ENCODE measurements at places on chromosomes 13 and 19.

- DNase-seq = no peak
These were observed 279.0 kb downstream of the TBC1D4 start for GRCh38 chr13:75202981-75203380.

DNA sequence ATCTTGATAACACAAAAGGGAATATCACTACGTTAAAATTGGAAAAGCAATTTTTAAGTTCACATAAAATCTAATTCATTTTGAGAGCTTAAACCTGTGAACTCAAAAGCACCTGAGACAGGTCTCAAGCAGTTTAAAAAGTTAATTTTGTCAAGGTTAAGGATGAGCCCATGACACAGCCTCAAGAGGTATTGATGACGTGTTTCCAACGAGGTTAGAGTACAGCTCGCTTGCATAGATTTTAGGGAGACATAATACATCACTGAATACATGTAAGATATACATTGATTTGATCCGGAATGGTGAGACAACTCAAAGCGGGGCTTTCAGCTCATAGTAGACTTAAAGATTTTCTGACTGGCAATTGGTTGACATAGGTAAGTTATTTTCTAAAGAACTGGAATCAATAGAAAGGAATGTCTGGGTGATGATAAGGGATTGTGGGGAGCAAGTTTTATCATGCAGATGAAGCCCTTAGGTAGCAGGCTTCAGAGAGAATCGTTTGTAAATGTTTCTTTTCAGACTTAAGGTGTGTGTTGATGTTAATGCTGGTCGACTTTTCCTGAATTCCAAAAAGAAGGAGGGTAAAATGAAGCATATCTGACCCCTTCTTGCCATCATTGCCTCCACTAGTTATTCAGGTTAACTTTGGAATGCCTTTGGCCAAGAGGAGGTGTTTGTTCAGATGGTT lies 2890.6 kb downstream of the PCDH9 start:
- no peak for DNase-seq

- no peak for DNase-seq
These were observed 424.9 kb downstream of the PCDH17 start for GRCh38 chr13:58056426-58056825.

DNA sequence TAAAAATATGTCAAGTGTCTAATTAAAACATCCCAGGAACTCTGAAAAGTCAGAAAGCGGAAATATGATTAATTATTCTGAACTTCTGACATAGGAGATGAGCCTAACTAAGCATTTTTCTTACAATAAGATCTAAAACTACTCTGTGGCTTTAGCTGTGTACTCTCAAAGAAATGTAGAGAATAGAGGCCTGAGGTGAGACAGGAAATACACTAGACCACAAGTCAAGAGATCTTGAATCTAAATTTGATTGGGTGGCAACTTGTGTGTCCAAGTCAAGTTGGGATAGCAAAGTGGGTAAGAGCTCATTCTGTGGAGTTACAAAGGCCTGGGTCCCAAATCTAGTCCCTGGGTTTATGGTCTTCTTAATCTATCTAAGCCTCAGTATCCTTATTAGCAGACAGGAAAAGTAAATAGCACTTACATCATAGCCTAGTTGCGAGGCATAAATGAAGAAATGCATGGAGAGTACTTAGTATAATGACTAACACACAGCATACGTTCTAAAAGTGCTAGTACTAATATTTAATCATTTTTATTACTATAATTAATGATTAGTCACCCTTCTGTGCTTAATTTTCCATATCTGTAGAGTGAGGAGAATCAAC lies 9.4 kb upstream of the LRRC63 start:
- no peak for DNase-seq

DNA sequence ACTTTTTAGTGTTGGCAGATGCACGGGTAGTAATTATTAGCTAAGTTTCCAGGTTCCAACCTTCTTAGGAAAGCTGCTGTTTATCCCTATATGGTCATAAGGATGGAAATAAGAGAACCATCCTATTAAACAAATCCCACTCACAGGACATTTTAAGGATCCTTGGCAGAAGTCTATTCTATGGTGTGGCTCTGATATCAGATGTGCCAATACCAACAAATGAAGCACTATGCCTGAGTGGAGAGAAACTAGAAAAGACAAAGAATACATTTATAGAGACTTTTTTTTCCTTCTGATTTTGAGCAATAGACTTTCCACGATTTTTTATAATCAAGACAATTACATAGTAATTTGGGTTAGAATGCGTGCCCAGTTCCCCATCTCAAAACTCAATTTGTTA lies 12.6 kb downstream of the PCDH17 start:
- DNase-seq = no peak

DNA sequence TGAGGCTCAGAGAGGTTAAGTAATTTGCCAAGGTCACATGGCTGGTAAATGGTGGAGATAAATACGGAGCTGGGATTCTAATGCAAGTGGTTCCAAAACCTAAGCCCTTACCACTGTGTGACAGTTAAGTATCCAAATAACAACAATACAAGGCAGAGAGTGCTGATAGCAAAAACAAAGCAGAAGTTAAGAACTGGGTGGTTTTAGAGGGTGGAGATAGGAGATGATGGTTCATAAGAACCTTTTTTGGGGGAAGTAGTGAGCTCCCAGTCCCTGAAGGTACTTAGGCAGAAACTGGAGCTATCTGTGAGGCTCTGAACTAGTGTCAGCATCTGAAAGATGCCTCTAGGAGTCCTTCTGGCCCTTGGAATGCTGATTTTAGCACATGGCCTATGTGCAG lies 56.2 kb upstream of the UBE2L5 start:
- DNase-seq = no peak

- DNase-seq = peak; percentile 96
These were observed 4.2 kb downstream of the PRR36 start for GRCh38 chr19:7869910-7870511.

GRCh38 chr13:37984357-37984756 lies 114.8 kb upstream of the TRPC4 start:
- DNase-seq = no peak

DNA sequence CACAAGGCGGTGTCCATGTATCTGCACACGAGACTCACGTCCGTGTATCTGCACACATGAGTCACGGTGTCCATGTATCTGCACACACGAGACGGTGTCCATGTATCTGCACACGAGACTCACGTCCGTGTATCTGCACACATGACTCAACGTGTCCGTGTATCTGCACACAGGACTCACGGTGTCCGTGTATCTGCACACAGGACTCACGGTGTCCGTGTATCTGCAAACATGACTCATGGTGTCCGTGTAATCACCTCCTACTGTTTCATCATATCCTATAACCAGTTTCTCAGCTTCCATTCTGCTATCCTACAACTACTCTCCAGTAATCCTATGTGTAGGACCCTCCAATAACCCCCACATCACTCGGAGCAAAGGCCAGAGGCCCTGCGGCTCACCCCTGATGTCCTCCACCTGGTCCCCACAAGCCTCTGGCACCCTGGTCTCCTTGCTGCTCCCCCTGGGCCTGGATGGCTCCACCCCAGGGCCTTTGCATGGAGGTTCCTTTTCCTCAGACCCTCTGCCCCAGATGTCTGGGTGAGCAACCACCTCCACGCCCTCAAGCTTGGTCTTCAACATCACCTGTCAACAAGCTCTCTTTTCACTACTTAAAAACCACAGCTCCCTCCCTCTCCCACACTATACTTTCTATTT lies 2.5 kb upstream of the TMEM255B start:
- no peak for DNase-seq

GRCh38 chr19:6707658-6708018 lies 12.8 kb downstream of the C3 start:
- DNase-seq = no peak

- DNase-seq = no peak
These were observed 13.1 kb downstream of the ITM2B start for GRCh38 chr13:48246102-48246501.

- no peak for DNase-seq
These were observed 187.7 kb downstream of the RAP2A start for GRCh38 chr13:97621631-97622030.

DNA sequence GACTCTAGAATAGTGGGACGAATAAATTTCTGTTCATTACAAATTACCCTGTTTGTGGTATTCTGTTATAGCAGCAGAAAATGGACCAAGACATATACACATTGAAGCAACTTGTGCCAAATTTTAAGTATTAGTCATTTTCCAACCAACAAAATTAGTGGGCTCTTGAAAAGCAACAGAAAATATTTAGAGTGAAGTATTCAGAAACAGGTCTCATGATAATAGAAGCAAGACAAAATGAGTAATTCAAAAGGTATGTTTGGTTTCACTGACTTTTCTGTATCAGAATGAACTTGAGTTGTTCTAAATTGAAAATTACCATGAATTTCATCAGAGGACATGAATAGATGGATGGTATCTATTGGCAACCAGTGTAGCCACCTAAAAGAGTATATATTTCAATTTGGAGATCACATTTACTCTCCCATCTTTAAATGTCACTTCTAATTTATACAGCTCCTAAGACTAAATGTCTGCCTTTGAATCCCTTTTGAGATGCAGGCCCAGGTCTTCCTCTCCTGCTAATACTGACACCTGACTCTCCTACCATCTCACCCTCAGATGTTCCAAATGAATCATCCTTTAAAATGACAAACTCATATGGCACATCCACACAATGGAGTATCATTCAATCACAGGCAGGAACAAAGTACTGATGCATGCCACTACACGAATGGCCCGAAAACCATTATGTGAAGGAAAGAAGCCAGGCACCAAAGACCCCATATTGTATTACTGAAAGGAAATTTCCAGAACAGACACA lies 40.7 kb upstream of the DOCK9 start:
- DNase-seq = no peak

DNA sequence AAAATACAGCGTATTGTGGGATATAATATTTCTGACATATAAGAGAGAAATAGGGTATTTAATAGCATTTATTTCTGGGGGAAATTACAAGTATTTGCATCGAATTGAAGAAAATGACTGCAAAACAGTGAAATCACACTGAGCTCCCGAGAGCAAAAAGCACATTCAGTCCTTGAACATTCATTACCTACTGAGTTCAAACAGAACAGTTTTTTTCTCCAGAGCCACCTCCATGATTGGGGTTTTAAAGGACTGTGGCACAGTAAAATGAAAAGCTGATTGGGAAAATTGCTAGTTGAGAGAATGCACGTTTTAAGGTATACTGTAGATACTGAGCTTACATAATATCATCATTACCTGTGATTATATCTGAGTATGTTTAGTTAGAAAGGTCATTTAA lies 58.0 kb upstream of the TRPC4 start:
- no peak for DNase-seq

- no peak for DNase-seq
These were observed 76.6 kb downstream of the SERP2 start for GRCh38 chr13:44449999-44450821.

DNA sequence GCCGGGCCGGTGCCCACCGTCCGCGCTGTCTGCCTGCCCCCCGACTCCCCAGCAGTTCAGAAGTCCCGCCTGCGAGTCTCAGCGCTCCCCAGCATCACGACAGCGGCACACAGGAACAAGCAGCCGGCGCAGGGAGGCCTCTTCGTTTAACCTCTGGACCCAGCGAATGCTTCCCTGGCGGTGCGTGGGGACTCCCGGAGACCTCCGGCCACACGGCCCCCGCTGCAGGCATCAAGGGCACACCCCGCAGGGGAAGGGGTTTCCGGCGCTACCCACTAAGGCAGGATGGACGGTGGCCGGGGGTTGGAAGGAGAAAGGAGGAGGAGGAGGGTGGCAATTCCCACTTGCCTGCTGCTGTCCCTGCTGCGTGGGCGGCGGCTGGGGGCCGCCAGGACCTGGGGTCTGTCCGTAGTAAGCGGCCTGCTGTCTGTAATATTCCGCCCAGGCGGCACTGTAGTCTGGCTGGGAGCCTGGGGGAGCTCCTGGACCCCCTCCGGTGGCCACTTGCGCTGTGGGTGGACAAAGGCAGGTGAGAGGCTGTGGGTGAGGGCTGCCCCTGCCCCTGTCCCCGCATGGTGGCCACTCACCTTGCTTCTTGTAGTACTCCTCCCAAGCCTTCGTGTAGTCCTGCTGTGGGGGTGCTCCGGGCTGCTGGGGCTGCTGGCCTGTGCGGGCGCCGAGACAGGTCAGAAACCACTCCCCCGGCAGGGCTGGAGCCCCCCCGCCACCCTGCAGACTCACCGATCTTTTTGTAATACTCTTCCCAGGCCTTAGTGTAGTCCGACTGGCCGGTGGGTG lies 9.6 kb downstream of the KHSRP start:
- DNase-seq = no peak

DNA sequence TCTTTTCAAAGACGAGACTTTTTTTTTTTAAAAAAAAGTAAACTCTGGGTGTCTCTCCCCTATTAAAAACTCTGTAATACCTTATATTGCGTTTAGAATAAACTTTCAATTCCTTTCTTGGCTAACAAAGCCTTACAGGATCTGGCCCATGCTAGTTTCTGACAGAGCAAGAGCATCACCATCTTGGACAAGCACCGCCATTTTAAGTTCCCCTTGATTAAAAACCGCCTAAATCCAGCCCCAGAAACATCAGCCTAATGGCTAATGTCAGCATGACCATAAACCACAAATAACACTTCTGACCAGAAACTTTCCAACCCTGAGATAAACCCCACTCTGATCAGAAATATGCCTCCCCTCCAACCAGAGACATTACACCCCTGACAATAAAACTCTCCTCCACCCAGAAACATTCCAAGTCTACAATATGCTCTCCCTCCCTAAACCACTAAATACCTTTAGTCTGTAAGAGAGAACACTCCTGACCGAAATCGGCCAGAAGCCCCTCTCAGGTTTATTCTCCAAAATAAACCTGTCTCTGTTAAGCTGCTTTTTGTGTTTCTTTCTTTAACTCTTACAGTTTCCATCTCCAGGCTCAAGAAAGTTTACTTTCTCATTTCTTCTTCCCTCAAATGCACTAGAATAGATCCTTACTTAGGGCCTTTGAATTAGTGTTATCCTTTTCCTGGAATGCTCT lies 1.6 kb upstream of the AKAP11 start:
- no peak for DNase-seq

GRCh38 chr19:38250821-38251563 lies 5.2 kb downstream of the PPP1R14A start:
- peak; percentile 82 for DNase-seq

DNA sequence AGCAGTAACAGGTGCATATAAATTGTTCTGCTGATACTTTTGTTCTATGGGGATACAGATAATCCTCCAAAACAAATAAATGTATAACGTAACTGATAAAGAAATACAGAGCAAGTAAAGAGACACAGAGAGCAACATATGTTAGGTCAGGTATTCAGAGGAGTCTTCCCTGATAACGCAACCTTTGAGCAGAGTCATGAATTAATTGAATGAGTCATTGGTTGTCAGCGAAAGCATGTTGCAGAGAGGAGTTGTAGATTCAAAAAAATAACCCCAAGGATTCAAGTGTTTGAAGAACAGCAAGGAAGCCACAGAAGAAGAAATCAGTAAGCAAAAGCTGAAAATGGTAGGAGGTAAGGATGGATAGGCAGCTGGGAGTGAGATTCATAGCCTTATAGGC lies 245.2 kb downstream of the TBC1D4 start:
- no peak for DNase-seq

GRCh38 chr19:18771328-18772242 lies 19.5 kb downstream of the COMP start:
- DNase-seq = no peak

DNA sequence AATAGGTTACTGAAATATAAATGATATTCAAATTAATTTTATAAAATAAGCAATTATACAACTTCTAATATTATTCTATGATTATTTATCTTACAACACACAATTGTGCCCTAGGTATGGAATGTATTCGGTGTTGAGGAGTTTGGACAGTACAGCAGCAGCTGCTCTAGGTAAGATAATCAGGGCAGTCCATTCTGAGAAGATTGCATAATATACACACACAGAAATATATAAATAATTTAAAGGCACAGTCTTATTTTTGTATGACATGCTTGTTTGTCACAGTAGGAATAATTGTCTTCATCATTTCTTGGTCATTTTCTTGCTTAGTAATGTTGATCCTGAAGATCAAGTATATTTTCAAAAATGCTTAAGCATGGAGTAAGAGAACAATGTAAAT lies 849.4 kb upstream of the MIR17HG start:
- DNase-seq = no peak

Measured in adrenal gland (tissue), 19 donors.